ENCODE measurements at places on chromosomes 13 and 19.

DNA sequence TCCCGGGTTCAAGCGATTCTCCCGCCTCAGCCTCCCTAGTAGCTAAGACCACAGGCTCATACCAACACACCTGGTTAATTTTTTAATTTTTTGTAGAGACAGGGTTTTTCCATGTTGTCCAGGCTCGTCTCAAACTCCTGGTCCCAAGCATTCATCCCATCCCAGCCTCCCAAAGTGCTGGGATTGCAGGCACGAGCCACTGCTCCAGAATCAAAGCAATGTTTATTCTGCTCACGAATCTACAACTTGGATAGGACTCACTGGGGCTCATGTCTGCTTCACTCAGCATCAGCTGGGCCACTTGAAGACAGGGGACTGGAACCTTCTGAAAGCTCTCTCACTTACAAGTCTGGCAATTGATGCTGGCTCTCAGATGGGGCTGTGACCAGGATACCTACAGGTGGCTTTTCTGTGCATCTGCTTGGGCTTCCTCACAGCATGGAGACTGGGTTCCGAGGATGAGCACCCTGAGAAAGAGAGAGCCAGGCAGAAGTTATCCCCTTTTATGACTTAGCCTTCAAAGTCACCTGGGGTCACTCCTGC lies 8.2 kb upstream of the ZNF792 start:
- DNase-seq, result no peak

DNA sequence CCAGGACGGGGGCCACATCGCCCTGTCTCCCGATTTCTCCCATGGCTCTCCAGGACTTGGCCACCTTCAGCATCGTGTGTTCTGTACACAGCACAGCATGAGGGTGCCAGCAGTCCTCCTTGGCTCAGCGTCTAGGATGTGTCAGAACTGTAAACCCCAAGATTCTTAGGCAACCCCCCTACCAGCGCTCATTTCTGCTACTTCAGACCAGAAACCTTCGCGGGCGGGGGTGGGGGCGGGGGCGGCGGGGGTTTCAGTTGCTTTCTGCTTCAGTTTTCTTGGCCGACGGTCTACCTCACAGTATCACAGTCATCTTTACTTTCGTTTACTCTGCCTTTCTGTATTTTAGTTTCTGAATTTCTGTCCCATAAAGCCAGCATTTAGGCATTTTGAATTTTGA lies 82.4 kb downstream of the GGACT start:
- DNase-seq, result no peak

DNA sequence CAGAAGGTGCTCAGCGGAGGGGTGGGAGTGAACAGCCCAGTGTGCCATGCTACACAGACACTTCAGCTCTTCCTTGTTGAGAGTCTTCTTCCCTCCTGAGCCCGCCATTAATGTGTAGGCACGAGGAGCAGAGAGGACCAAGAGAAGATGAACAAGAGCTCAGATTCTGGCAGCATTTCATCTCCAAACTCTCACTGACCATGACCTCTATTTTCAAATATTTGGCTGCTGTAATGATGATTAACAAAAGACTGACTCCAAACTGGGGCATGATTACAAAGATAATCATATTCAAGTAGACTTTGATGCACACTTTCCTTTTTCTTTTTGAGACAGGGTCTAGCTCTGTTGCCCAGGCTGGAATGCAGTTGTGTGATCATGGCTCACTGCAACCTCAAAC lies 236.5 kb downstream of the DCLK1 start:
- no peak for DNase-seq

DNA sequence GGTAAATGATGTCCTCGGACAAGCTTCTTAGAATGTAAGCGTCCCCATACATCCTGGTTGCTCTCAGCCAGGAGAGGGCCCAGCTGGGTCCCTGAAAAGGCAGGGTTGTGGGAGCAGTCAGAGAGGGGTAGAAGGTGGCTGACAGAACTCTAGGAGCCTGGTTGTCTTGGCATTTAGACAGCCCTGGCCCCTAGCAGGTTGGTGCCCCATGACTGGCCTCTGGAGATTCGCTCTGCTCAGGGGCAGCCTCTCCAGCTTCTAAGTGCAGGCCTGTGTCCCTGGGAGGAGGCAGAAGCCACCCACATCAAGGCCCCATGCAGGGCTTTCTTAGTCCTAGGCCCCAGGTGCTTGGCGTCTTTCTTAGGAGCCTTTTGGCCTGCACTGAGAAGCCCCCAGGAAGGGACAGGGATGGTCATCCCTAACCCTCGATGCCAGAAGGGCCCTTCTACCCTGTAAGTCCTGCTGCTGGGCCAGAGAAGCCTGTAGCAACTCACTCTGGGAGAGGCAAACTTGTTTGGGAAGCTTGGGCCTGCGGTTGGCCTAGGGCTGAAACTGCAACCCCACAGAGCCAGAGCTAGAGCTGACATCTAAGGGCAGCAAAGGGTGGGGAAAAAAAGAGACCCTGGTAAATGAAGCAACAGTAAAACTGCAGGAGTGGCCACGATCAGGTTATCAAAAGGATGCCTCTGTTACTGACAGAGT lies 2.8 kb upstream of the CDX2 start:
- DNase-seq, result no peak

DNA sequence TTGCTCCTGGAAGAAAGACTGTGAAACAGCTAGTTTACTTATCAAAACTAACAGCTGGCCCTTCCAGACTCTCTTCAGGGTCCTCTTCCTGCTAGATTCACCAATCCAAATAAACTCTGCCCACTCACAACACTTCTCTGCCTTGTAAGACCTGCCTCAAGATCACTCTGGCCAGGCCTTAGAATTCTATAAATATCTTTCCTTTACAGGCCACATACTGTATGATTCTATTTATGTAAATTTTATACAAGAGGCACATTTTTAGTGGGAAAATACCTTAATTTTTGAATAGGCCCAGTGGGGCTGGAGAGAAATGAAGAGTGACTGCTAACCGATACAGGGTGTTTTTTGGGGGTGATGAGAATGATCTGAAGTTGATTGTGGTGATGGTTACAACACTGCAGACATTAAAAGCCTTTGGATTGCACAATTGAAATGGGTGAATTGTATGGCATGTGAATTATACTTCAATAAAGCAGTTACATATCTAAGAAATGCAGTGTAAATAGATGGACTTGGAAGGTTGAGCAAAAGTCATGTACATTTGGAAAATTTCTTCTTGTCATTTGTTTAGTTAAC lies 141.8 kb downstream of the GPC5 start:
- DNase-seq, result no peak

- no peak for DNase-seq
Measured at GRCh38 chr13:22862478-22862877, 318.3 kb upstream of the SGCG start.

- DNase-seq, result no peak
Measured at GRCh38 chr19:3119693-3120380, 16.0 kb upstream of the GNA15 start.

GRCh38 chr13:43584751-43585150 lies 202.0 kb downstream of the ENOX1 start:
- no peak for DNase-seq

DNA sequence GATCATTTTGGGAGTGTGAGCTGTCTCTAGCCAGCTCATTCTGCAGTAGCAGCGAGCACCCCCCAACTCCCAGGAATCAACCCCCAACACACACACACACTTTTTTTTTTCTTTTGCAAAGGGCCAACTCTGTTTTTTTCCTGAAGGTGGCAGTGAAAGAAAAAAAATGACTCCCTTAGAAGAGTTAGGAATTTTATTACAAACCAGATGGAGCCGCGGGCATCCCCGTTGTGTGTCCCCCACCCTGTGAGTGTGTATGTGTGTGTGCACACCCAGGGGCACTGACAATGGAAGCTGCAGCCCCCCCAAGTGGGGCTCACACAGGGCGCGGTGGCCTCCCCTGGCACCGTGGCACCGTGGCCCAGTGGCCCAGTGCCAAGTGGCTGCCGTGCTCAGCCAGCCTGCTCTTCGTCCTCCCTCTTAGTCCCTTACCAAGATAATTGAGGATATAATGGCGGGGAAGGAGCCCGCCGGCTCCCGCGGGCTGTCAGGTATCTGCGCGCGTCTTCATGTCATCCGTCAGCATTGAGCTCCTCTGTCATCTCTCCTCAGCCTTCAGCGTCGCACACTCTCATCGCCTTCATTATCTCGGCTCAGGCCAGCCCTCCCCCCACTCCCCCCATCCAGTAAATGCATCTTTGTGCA lies 314.1 kb downstream of the ZNF536 start:
- DNase-seq, result no peak

GRCh38 chr19:41187884-41188279 lies 5.1 kb upstream of the CYP2S1 start:
- no peak for DNase-seq

- DNase-seq, result no peak
Measured at GRCh38 chr19:20209051-20209450, 42.0 kb downstream of the ZNF486 start.

DNA sequence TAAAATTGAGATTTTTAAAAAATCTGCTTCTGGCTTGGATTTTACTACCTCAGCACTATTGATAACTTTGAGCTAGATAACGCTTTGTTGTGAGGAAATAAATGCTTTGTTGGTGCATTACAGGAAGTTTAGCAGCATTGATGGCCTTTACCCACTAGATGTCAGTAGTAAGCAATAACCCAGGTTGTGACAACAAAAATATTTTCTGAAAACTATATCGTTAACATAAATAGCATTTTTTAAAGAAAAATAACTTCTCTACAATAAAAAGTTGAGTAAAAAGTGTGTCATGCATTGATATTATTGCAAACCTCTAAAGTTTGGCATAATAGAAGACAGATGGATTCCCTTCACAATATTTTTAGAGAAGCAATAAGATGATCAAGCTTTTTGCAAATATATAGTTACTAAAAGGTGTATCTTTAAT lies 1246.5 kb downstream of the UQCRFS1 start:
- no peak for DNase-seq

- no peak for DNase-seq
Measured at GRCh38 chr13:89407357-89407756, 1736.2 kb downstream of the SLITRK5 start.

GRCh38 chr13:75788481-75788981 lies 152.4 kb downstream of the LMO7 start:
- no peak for DNase-seq

DNA sequence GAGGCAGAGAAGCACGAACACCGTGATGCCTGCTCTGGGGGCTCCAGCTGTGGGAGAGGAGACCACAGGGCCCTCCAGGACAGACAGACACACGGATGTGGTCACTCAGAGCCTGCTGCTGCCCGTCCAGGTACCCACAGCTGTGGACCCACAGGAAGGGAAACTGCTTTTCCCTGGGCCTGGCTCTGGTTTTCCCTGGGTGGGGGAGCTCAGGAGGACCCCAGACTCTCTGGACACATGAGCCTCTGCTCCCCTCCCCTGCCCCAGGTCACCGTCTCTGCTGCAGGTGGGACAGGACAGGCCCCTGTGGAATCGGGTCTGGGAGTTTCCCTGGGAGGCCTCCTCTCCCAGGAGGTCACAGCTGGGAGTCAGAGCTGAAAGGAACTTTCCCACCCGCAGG lies 7.3 kb downstream of the LILRA4 start:
- DNase-seq, result no peak

GRCh38 chr13:109481040-109481439 lies 305.3 kb downstream of the IRS2 start:
- no peak for DNase-seq

DNA sequence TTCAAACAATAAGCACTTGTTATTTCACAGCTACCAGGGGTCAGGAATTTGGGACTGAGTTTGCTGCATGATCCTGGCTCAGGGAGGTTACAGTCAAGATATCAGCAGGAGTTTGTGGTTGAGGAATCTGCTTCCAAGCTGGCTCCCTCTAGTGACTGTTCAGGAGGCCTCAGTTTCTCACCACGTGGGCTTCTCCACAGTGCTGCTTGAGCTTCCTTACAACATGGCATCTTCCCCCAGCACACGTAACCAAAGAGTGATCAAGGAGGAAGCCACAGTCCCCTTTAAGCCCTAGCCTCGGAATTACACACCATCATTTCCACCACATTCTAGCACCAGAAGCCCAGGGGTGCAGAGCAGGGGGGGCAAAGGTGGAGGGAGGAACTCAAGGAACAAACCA lies 28.8 kb downstream of the CELF5 start:
- no peak for DNase-seq

DNA sequence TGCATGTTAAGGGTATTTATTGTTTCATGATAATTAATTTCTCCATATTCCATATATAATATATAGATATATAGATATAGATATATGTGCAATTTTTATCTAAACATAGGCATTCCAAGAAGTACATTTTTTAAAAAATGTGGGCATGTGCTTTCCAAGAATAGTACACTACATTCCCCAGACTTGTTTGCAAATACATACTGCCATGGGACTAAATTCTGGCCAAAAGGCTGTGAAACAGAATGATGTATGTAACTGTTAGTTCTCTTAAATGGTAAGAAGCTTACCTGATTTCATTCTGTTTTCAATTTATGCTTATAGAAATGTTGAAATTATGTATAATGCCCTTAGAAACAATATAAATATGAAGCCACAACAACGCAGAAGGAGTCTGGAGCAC lies 503.2 kb upstream of the SPRY2 start:
- DNase-seq, result no peak
